Hematopoietic multipotent progenitor cell (in vitro differentiated cells): ENCODE measurements at places on chromosomes 4 and X. TPM values are rescaled to one million over a fixed set of nuclear protein-coding genes. Genes with fewer than 3 reads are reported as not detected.
A peak's percentile ranks its signal among the peaks of the same experiment; 100 is the strongest.

- DNase-seq = no peak
These were observed 102.2 kb downstream of the RBMX2 start for GRCh38 chrX:130504019-130504418.

The KLHL13 gene
- total RNA-seq = 10.0 TPM

DNA sequence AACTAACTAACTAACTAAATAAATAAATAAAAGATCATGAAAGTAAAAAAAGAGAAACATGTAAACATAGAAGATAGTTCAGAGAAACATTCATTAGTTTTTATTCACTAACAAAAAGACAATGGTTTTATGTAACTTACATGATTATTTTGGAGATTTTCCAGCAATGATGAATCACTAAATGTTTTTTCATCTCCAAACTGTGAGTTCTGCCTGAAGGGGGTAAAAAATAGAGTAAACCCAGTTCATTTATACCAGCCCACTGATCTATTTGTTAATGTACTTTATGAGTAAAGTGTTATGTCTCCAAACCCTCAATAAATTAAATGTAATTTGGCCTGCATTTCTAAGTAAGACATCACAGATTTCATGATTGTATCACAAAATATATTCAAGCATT is 101.1 kb downstream of the ATP8A1 start:
- DNase-seq = no peak

DNA sequence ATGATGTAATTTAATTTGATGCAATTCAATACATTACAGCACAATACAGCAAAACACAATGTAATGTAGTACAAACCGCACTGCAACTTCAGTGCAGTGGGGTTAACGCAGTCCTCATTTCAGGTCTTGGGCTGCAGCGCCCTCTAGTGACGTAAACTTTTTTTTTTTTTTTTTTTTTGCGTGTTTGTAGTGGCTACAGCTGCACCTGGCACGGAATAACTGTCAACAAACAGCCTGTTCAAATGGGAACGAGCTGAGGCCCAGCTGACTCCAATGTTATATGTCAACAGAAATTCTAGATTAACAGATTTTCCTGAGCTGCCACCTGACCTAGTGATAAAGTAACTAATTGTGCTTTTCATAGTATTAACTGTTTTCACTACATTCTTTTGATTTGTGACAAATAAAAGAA is 33.5 kb upstream of the RASSF6 start:
- peak; percentile 89 for DNase-seq

DNA sequence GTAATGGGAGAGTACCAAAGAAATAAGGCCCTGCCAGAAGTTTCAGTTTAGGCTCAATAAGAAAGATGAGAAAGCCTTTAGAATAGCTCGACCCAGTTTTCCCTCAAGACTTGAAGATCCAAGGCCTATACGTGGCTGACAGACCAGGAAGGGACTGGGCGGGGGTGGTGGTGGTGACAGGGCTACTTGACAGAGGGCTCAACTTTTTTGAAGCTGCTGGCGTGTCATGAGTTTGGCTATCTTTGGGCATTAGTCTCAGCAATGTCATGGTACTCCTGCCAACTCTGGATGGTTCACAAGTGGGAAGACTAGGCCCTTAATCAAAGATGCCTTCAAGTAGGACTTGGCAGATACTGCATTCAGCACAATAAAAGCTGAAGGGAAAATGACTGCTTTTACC is 100.1 kb upstream of the SCML1 start:
- no peak for DNase-seq

The VSIG4 gene
- 0.27 TPM for total RNA-seq

DNA sequence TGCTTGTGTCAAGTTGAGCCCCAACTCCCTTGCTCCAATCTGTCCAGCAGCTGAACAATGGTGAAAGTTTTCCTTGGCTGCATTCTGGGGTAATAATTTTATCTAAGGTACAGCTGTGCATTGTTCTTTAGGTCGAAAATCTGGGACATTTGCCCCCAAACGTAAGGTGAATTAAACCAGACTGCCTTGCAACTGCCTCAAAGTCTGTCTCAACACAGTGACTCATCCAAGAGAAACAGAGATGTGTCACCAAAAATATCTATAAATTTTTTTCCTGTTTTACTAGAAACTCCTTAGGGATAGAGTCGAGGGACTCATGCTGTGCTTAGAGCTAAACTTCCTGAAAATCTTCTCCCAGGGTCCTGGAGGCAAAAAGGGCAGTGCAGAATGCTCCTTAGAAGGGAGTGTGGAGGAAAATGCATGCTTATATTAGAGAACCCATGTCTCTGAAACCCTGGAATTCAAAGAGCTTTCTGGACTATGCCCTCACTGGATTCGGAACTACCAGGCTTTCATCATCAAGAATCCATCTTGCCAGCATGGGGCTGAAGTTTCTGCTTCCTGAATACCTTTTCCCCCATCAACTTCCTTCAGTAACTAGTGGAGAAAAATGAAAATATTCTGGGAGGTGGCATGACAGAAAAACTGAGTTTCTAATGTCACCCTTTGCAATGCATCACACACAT is 115.7 kb downstream of the PALLD start:
- DNase-seq = no peak

The LRP2BP gene
- total RNA-seq = 0.54 TPM

GRCh38 chr4:81330018-81330417 is 115.0 kb upstream of the PRKG2 start:
- no peak for DNase-seq

GRCh38 chrX:28205126-28205525 is 223.9 kb upstream of the DCAF8L1 start:
- DNase-seq = no peak

The TIGD4 gene
- under 0.01 TPM for total RNA-seq

GRCh38 chr4:146235654-146236177 is 21.4 kb downstream of the REELD1 start:
- no peak for DNase-seq

DNA sequence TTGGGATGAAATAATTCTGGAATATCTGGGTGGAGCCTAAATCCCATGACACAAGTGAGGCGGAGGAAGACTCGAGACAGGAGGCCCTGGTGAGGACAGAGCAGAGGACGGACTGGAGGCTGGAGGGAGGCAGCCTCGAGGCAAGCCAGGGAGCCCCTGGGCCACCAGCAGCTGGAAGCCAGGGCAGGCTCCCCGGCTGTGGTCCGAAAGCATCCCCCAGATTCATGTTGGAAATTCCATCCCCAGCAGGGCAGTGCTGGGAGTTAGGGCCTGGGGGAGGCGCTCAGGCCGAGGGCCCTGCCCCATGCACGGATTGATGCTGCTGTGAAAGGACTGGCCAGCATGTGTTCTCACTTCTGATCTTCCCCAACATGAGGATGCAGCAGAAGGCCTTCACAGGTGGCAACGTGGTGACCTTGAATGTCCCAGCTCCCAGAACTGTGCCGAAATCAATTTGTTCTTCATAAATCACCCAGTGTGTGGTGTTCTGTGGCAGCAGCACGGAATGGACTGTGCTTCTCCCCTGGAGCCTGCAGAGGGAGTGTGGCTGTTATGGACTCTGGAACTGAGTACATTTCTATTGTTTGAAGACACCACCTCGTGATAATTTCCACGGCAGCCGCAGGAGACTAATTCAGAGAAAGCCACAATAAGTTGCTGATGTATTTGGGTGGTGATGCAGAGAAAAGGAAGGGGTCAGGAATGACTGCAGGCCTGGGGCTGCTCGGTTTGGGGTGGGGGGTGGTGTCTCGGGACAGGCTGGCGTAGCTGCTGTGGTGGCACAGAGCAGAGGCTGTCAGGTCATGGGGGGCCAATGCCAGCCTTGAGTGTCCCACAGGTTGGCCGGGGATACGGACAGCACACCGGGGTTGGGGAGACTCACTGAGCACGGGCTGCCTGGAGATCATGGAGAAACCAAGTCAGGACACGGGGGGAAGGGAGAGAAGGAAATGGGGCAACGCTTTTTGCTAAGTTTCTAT is 56.9 kb downstream of the PCGF3 start:
- no peak for DNase-seq

GRCh38 chrX:119672426-119672825 is 20.5 kb downstream of the SEPTIN6 start:
- DNase-seq = no peak
